Effector CD4-positive, alpha-beta T cell (primary cell): ENCODE measurements at places on chromosomes 2 and 18.
A peak's percentile ranks its signal among the peaks of the same experiment; 100 is the strongest.

DNA sequence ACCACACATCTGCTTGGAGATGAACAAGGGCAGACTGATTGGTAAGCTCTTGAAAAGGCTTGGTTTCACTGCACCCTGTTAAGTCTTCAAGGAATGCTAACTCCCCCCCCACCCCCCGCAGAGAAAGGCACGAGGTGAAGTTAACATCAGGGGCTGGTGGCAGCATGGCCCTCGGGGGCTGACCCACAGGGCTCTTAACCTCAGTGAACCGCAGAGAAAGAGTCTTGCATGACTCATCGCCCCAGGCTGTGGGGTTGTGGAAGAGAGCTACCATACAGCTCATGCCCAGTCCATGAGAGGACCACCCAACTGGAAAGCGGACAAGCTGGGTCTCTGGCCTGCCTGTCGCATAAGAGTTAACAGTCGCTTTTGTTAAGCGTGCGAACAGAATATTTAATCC is 10.6 kb upstream of the CEP68 start:
- no peak for DNase-seq

DNA sequence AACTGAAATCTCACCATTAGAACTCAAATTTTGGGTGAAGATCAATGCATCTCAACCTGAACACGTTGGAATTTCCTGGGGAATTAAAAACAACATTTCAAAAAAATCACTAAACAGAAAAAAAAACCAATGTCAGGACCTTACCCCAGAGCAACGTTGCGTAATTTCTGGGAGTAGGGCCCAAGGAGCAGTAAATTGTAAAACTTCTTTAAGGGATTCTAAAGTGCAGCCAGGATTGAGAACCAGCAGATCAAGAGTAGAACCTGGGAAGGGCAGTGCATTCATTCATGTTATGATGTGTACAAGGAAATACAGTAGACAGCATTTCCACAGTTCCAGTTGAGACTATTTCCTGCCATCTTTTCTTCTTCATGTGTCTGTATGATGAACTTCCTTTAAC is 56.9 kb downstream of the RHBDD1 start:
- no peak for DNase-seq

GRCh38 chr18:79393635-79394533 is 1.8 kb upstream of the NFATC1 start:
- DNase-seq, result peak; percentile 38

DNA sequence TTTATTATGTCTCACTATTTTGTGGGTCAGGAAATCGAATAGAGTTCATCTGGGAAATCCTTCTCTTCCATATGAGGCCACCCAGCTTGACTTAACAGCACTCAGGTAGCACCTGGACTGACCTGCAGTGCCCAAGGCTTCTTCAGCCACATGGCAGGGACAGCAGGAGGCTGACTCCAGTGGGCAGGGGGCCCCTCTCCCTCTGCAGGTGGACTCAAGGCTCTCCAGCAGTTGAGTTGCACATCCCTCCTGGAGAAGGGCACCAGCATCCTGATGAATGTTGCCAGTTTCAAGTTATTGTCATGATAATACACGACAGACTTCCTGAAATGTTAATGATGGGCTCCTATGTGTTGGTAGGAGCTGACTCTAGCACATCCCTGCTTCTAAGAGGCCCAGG is 338.1 kb upstream of the RAB6C start:
- no peak for DNase-seq

DNA sequence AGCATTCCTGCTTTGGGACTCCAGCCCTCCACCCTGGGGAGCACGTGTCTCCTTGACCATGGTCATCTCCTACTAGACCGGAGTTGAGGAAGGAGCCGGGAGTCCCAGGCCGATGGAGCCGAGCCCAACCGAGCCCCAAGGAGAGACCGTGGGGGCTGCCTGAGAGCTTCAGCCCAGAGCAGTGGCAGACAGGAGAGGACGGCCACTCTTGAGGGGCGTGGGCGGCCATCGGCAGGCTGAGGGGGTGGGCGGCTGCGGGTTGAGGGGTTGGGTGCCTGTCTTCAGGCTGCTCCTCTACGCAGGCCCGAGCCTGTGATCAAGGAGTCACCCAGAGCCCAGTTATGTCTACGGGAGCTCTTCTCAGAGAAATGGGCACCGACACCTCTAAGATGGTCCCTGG is 158.7 kb downstream of the PXDN start:
- no peak for DNase-seq

DNA sequence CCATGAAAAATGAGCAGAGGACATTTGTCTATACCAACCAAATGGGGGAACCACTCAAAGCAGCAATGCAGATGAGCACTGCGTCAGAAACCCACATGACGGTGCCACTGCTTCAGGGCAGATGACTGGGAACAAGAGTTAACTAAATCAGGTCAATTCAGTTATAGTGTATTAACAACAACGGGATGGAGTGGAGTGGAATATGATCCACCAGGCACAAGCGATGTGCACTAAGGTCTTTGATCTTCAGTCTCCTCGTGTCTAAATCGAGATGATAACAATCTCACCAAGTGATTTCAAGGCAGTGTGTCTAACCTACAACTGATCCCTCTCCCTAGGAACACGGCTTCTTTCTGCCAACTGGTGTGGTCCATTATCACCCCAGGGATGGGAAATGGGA is 269.0 kb downstream of the RAD51AP2 start:
- DNase-seq, result no peak

DNA sequence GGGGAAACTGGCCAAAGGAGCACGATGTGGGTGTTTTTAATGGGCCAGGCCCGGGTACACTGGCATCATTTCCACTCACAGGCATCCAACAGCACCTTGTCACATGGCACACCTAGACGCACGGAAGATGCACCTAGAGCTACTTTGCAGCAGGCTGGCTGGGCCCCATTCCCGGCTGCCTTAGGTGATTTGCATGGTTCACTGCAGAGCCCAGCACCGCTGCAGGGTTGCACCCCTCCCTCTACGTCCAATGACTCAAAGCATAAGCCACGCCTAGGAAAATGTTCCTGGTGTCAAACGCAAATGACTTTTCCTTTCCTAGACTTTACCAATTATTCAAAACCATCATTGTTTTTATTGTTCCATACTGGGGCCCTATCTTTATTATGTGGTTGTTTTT is 222.9 kb downstream of the EIPR1 start:
- DNase-seq, result no peak

DNA sequence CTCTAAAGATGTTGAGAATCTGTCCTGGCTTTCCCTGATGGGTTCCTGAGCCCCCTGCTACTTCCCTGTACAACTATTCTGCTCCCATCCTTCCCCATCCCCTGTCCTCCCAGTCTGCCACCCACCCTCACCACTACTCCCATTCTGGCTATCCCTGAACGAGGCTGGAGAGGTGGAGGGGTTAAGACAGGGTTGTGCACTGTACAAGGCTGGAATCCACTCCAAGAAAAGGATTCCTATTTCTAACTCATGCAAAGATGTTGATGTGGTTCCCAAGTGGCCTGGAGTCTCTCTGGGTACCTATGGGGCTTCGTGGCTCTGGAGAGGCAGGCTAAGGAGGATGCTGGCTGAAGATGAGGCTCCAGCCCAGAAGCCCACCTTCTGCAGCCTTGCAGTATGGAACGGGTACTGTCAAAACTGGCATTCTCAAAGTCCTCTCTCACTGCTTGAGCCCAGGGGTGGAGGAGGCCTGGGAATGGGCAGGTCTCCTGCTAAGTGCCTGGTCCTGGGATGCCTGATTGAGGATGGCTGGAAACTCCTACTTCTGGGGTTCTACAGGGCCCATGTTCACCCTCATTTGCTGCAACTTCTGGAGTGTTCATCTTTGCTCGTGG is 1.3 kb upstream of the FEV start:
- no peak for DNase-seq

GRCh38 chr18:27546991-27547390 is 361.9 kb upstream of the CHST9 start:
- no peak for DNase-seq

DNA sequence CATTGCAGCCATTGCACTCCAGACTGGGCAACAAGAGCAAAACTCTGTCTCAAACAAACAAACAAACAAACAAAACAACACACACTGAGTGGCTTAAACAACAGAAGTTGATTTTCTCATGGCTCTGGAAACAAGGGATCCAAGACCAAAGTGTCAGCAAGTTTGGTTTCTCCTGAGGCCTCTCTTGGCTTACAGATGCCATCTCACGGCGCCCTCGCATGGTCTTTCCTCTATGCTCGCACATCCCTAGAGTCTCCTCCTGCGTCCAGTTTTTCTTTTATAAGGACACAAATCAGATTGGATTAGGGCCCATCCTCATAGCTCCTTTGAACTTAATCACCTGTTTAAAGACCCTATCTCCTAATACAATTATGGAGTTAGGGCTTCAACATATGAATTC is 133.4 kb upstream of the LRRTM1 start:
- DNase-seq, result no peak

- no peak for DNase-seq
These were observed 113.6 kb downstream of the ADCYAP1 start for GRCh38 chr18:1018181-1018681.

DNA sequence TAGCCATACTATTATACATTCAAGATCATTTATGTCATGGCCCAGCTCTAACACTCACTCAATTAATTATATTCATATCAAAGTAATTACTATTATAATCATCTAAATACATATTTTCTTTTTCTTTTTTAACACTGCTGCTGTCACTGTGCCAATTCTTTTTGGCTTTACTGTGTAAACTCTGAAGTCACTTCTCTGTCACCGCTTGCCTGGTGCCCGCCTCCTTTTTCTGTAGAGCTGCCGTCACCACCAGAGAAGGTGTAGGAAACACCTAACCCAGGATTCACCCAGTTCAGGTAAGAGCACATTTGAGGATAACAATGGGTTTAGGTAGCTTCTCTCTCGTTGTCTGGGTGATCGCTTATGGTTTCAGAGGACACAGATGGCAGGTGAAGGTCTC is 93.3 kb downstream of the AOX1 start:
- no peak for DNase-seq

DNA sequence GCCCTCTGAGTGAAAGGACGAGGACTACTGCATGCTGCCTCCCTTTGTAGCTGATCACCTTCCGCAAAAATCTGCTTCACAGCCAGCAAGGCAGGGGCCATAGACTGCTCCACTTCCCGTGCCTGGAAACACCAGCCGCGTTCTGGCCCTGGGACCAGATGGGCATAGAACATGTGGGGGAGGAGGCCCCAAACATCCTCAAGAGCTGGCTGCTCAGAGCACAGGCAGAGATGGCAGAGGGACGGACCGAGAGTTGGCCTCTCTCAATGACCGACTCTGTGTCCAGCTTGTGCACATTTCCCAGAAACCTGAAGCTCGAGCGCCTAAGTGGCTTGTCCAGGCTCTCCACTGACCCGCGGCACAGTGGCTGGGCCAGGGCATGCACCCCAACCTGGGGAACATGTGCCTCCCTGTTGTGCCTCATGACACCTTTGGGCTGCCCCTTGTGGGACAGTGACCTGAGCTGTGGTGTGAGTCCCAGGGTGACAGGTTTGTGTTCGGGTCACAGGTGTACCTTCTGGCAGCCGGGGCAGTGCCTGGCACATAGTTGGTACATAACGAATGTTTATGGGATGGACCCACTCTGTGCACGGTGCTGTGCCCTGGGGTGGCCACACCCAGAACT is 9.1 kb downstream of the KCNF1 start:
- no peak for DNase-seq

GRCh38 chr2:26305540-26305939 is 40.4 kb upstream of the SELENOI start:
- DNase-seq, result no peak

- DNase-seq, result no peak
These were observed 180.7 kb upstream of the EPHA4 start for GRCh38 chr2:221752781-221753180.

GRCh38 chr2:127612111-127612822 is 33.7 kb upstream of the GPR17 start:
- DNase-seq, result no peak

GRCh38 chr2:216838151-216838550 is 21.7 kb downstream of the TNP1 start:
- DNase-seq, result no peak

DNA sequence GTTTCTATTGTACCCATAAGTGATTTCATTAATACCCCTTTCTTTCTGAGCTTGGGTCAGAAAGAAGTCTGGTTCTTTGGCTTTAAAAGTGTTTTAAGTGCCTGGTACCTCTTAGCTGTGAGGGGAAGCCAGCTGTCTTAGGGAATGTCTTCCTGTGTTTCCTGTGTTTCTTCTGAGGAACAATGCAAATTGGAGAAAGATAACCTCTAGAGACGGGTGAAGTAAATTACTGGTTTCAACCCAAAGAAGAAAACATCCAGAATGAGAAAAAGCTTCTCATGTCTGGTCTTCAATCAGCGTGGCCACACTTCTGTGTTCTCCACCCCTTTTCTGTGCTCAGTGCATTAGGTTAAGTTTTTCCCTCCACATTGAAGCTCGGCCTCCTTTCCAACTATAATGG is 10.2 kb upstream of the CHN1 start:
- no peak for DNase-seq

GRCh38 chr2:40251137-40251536 is 200.8 kb downstream of the SLC8A1 start:
- no peak for DNase-seq

- DNase-seq, result no peak
These were observed 10.5 kb downstream of the IMPACT start for GRCh38 chr18:24436939-24437338.

DNA sequence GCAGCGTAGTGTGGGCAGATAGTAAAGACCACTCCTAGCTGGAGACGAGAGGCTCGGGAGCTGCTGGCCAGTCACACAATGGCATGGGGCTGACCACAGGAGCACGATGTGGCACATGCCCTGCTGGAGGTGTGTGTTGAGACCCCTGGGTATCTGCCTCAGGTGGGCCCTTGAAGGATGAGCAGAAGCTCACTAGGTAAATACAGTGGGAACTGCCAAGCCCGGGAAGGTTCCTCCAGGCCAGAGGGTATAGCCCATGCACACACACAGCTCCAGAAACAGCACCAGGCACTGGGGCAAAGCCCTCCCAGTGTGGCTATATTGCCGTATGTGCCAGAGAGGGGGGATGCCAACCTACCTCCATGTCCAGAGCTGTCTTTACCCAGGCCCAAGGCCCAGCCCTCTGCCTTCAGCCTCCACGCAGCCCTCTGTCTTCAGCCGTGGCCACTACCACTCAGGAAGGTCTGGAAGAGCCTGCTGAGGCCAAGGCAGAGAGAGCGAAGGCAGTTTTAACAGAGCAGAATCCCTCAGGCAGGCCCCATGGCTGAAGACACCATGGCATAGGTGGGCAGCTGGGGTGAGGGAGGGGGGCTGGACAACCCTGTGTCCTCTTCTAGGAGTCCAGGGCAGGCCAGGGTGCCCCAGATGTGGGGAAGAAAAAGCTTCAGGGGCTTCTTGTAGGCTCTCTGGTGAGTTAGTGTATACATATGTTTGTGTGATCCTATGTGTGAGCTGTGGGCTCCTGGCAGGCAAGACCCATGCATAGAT is 7.0 kb upstream of the ARID5A start:
- no peak for DNase-seq

DNA sequence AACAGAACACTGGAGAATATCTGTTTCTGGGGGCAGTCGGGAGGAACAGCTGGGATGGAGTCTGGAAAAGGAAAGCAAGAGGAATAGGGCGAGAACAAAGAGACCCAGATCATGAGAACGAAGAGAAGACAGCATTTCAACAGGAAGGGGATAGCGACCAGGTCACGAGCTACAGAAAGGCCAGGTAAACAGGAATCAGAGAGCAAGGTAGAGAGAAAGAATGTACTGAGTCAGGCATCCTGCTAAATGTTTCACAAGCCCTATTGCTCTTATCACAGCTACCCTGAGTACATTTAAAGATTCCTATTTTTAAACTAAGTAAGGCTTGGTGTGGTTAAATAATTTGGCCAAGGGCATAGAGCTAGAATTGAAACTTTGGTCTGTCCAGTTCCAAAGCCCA is 254.9 kb upstream of the RAB12 start:
- no peak for DNase-seq
